ENCODE measurements at places on chromosomes 6 and 20.

DNA sequence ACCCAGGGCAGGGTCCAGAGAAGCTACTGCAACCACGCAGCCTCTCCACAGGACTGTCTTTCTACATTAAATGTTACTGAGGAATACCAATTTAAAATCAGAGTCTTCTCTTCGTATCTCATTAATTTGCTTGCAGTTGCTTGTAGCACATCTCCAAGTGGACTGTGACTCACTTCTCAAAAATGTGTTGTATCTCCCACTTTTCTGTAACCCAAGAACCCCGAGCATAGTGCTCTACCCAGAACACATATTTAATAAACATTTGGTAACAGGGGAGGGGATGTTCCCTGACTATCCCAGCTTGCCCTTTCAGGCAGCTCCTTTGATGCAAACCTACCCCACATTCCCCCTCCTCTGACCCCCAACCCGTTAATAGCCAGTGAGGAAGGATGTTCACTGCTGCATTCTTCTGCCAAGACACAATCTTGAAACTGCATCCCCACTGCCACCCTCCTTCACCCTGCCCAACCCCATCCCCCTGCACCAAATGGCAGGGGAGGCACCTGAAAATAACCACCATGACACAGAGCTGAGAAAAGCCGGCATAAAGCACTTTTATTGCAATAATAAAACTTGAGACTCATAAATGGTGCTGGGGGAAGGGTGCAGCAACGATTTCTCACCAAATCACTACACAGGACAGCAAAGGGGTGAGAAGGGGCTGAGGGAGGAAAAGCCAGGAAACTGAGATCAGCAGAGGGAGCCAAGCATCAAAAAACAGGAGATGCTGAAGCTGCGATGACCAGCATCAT, 24.2 kb downstream of the FKBP1A start:
- DNase-seq, result no peak

DNA sequence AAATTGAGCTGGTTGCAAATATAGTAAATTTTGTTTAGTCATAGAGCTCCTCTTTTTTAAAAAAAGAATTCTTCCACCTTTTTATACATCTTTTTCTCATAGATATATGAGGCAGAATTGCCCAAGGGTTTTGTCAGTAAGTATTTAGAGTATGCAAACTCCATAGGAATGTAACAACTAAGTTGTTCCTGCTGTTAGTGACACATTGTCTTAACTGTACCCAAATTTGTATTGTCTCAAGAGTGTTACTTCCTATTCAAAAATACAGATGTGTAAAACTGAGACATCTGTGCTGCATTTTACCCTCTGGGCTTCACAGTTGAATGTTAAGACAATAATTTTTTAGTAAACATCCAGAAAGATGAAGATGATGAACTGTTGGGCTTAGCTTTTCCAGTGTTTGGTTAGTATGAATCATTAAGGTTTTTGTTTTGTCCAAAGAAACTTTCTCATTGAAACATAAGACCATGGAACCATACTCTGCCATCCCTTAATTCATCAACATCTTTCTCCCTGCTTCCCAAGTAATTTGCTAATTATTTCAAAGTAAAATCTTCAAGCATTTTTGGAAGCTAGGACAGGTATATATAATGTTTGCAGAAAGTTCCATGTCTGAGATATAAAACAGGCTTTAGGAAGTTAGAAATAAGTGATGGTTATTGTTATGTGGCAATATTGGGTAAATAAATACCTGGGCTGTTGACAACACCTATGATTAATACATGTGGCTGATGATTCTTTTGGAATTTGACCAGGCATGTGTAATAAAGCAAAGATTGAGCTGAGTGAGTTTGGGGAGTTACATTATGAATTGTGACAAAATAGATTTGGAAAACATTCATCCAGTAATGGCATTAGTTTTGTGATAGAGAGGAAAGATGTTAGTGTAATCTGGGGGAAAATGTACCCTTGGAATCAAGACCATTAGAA, 11.2 kb downstream of the OGFRL1 start:
- DNase-seq, result no peak

DNA sequence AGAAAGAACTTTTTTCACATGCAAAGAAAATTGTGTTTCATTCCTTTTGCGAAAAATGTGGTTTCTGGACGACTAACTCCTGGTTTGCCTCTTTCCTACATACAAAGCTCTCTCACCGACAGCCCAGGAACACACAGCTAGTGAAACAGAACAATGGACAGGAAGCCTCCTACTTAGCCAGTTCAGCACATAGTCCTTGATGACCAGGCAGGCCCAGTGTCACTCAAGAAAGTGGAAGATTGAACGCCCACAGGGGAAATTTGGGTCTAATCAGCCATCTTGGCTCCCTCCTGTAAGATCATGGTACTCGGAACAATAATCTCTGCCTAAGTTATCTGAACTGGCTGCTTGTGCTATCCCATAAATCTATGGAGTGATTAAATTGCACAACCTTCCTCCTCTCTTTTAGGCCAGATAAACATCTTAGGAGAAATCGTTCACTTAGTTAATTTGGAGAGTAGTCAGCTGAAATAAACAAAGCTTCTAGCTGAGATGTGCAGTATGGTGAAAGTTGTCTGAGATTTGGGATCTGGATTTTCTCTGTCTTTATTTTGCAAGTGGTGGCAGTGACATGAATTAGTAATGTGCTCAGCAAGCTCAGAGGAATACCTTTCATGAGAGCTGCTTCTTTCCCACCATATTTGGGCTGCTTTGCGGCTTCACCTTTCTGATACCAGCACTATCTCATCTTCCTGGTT, 147.0 kb downstream of the MTFR2 start:
- no peak for DNase-seq

DNA sequence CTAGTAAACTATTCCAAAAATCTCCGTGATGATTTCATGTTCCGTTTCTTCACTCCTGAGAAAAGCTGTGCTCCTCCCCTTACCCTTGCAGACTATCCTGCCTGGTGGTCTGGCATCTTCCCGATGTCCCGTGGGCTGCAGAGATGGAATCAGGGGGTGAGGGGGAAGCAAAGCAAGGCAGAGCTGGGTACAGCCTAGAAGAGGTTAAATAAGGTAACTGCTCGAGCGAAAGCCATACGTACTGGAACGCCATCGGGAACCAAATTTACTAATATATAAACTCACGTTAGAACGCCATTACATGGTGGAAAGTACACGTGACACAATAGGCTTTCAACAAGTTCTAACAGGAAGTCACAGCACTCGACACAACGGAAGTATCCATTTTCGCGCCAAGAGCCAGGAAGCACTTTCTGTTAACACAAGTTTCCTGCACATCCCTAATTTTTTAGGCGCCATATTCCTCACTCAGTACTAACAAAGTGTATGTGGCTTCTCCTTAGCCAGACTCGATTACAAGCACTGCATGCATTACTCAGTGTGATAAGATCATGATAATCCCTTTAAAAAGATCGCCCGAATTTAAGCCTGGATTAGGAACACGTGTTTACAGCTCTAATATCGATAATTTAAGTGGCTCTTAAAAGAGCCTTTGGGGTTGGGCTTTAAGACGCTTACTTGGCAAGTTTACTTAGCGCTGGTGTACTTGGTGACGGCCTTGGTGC, 101.6 kb upstream of the PRSS16 start:
- peak; percentile 51 for DNase-seq

GRCh38 chr6:5838656-5839396, 167.9 kb downstream of the NRN1 start:
- no peak for DNase-seq

DNA sequence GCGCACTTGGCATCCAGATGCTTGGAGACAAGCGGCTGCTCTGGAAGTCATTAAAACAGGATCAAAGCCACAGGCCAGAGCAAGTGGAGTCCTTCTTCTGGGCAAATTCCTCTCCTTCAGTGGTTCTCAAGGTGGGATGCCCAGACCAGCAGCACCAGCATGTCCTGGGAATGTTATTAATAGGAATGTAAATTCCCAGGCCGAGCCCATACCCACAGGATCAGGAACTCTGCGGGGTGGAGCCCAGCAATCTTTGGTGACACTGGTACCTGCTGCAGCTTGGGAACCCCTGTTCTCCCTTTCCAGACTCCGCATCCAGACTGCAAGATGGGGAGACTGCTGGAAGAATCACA, 44.6 kb downstream of the CPNE5 start:
- no peak for DNase-seq

GRCh38 chr20:18722371-18722770, 91.2 kb upstream of the SCP2D1 start:
- no peak for DNase-seq

GRCh38 chr6:143210420-143210819, 149.7 kb downstream of the AIG1 start:
- DNase-seq, result no peak

- peak; percentile 37 for DNase-seq
These were observed 24.9 kb upstream of the FUCA2 start for GRCh38 chr6:143536461-143536865.

Measured in activated CD4-positive, alpha-beta T cell treated with anti-CD3 and anti-CD28 coated beads, Interleukin-2, amount 50 U/mL, for 1 hour (primary cell).